GM23248 (cell line): ENCODE measurements at places on chromosomes 1 and 21.

DNA sequence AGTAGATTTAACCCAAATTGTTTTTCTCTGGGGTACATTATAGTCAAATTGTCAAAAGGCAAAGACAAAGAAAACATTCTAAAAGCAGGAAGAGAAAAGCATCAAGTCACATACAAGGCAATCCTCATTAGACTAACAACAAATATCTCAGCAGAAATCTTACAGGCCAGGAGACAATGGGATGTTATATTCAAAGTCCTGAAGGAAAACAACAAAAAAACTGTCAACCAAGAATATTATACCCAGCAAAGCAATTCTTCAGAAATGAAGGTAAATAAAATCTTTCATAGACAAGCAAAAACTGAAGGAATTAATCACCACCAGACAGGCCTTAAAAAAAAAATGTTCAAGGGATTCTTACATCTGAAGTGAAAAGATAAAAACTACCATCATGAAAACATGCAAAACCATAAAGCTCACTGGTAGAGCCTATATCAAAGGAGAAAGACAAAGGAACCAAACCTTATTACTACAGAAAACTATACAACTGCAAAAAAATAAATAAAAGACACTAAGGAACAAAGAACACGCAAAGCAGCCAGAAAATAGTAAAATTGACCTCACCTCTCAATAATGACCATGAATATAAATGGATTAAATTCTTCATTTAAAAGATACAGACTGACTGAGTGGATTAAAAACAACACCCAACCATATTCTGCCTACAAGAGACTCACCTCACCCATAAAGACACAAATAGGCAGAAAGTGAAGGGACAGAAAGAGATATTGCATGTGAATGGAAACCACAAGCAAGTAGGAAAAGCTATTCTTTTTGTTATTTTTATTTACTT lies 113.8 kb upstream of the ZC3H11B start:
- H3K36me3 ChIP-seq, result no peaks in the 10 kb centered on the region
- no peak overlapping the region for H3K27ac ChIP-seq
- no peak for DNase-seq
- H3K4me3 ChIP-seq, result no peak overlapping the region
- H3K27me3 ChIP-seq, result no peaks in the 10 kb centered on the region
- no peaks in the 10 kb centered on the region for H3K4me1 ChIP-seq

DNA sequence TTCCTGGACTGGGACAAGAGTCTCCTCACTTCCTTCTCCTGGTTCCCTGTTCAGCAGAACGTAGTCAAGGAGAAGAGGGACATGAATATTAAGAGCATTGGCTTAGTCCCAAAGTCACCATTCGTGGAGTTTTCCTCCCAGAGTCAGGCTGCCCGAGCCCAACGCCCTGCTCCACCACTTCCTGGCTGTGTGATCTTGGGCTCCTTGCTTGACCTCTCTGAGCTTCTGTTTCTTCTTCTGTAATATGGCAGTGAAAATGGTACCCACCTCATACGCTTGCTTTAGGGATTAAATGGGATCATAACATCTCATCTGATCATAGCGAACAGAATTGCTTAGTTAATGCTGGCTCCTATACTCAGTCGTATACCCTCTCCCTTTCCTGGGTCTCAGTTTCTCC lies 12.0 kb upstream of the CASZ1 start:
- H3K4me1 ChIP-seq, result no peaks in the 10 kb centered on the region
- no peak for DNase-seq
- H3K4me3 ChIP-seq, result no peak overlapping the region

DNA sequence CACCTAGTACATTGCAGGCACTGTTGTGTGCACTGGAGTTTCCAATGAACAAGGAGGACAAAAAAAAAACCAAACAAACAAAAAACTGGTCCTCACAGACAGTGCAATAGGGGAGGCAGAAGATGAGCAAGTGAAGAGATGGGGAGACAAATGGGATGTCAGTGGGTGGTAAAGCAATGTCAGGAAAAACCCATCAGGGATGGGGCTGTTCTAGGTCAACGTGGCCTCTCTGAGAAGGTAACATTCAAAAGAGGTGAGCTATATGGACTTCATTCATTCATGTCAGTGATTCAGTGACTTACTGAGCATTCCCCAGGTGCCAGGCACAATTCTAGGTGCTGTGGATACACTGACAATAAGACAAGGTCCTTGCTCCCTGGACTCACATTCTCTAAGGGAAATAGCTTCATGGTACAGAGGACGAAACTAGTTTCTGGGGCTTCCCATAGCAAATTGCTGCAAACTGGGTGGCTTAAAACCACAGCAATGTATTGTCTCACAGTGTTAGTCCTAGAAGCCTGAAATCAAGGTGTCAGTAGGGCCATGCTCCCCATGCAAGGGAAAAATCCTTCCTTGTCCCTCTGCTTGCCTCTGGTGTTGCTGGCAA lies 140.5 kb upstream of the KLHDC7A start:
- H3K4me1 ChIP-seq, result no peaks in the 10 kb centered on the region
- H3K36me3 ChIP-seq, result no peaks in the 10 kb centered on the region
- DNase-seq, result no peak
- H3K27me3 ChIP-seq, result no peaks in the 10 kb centered on the region
- no peak overlapping the region for H3K4me3 ChIP-seq
- H3K27ac ChIP-seq, result no peak overlapping the region

- H3K27me3 ChIP-seq, result peaks cover 4% of the 10 kb centered on the region; the same call in 1 of the 2 replicates
- DNase-seq, result no peak
- no peak overlapping the region for H3K4me3 ChIP-seq
Measured at GRCh38 chr21:42771503-42771805, 107.9 kb downstream of the WDR4 start.

DNA sequence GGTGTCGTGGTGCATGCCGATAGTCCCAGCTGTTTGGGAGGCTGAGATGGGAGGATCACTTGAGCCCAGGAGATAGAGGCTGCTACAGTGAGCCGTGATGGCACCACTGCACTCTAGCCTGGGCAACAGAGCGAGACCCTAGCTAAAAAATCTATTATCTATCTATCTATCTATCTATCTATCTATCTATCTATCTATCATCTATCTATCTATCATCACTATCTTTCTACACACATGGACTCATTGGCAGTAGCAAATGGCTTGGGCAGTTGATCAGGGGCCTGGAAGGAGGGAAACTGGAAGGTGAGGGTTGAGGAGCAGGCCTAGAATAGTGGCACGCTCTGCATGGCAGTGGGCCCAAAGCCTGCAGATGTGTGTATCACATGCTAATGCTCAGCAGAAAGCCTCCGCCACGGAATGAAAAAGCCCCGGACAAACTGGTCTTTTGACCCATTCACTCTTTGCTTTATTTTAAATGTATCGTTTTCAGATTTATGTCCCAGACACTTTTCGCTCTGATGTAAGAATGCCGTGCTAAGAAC lies 7.3 kb upstream of the HUNK start:
- no peaks in the 10 kb centered on the region for H3K4me1 ChIP-seq
- no peaks in the 10 kb centered on the region for H3K36me3 ChIP-seq
- no peak overlapping the region for H3K27ac ChIP-seq

- no peak overlapping the region for H3K27ac ChIP-seq
- no peak overlapping the region for H3K4me3 ChIP-seq
- H3K36me3 ChIP-seq, result no peaks in the 10 kb centered on the region; the same call in 1 of the 2 replicates
- no peak for DNase-seq
Measured at GRCh38 chr1:113608399-113608798, 150.9 kb downstream of the PHTF1 start.

DNA sequence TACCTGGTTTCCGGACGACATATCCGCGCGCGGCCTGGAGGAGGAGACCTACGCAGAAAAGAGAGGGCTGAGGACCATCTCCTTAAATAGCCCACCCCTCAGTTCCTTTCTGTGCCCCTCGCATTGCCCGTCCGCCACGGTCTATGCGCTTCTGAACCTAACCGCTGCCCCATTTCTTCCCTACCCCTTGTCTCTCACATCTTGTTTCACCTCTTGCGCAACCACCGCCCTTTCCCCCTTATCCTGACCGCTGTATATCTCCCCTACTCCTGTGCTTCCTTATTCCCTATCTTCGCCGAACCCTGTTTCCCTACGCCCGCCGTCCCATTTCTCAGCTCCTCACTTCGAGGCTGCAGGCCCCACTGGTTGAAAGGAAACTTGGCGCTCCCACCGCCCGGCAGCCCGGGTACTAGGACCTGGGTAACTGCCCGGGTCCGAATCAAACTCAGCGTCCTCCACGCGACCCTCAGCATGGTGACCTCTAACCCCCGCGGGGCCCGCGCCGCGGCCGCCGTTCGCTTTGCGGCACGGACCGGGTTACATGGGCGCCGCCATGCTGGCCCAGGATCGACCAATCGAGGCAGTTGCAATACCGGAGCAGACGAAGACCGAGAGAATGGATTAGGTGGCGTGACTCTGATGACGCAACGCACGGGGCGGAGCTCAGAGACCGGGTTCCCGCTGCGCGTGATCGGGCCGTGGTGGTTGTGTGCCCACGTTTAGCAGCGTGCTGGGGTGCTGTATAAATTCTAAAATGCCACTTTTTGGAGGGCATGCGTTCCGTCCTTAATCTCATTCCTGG lies at the start of gene MRPS15:
Gene MRPS15, minus strand, starts transcription at position 582 of the 802 bp plus-strand sequence. Its CDS starts 109 bp downstream, at position 473.
- H3K27me3 ChIP-seq, result no peaks in the 10 kb centered on the region
- DNase-seq, result peak; percentile 98
- H3K4me1 ChIP-seq, result peaks cover 9% of the 10 kb centered on the region

- H3K4me1 ChIP-seq, result no peaks in the 10 kb centered on the region
- H3K27me3 ChIP-seq, result 0 out of 2 replicates have a peak, but pooled peaks cover 10% of the 10 kb centered on the region
- H3K27ac ChIP-seq, result no peak overlapping the region
- no peaks in the 10 kb centered on the region for H3K36me3 ChIP-seq
Measured at GRCh38 chr1:117605164-117605773, 579 bp upstream of the TENT5C start.

DNA sequence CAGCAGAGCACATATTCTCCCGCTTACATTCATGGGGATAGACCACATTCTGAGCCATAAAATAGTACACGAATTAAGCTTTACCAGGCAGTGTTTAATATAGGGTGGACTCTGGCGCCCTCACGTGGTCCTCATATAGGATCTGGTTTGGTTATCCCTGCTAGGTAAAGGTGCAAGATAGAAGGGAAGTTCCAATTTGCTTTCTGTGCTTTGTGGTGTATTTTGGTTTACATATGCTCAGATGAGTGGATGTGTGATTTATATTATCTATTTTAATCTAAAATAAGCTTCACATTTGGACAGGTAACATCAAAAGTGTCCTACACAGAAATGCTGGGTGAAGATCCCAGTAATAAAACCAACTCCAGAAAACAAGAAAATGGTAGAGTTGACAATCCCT lies 3.6 kb downstream of the CR1 start:
- H3K27me3 ChIP-seq, result peaks cover 55% of the 10 kb centered on the region
- no peaks in the 10 kb centered on the region for H3K36me3 ChIP-seq

DNA sequence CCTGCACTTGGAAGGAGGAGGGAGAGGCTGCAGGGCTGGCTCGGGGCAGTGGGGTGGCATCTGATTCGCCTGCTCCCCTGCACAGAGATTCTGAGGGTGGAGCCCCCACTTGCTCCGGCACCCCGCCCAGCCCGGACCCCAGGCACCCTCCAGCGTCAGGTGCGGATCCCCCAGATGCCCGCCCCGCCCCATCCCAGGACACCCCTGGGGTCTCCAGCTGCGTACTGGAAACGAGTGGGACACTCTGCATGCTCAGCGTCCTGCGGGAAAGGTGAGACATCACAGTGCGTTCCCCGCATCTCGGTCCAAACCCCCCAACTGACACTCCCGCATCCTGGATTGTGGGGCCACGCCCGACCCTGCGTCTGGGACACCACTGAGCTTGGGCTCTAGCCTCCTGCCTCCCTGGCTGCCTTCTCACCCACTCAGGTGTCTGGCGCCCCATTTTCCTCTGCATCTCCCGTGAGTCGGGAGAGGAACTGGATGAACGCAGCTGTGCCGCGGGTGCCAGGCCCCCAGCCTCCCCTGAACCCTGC lies 7.9 kb downstream of the ADAMTSL4 start:
- H3K36me3 ChIP-seq, result 0 out of 2 replicates have a peak, but pooled peaks cover 3% of the 10 kb centered on the region
- no peak overlapping the region for H3K27ac ChIP-seq
- H3K27me3 ChIP-seq, result no peaks in the 10 kb centered on the region
- H3K4me3 ChIP-seq, result no peak overlapping the region
- H3K4me1 ChIP-seq, result peaks cover 18% of the 10 kb centered on the region

DNA sequence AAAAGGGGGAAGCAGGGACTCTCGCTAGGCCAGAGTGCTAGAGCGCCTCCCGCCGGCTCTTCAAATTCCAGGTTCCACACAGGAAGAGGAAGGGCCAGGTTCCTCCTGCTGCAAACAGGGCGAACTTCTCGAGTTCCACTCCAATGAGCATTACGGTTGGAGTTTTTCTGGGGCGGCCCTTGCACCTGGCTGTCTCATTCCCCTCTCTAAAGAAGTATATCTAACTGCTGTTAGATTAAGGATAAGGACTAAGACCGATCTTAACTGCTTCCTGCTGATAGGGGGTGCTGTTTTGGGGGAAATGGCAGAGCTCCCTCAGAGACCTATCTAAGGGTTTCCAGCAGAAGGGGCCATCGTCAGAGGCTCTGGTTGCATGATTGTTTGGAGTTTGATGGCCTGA lies 138.0 kb downstream of the RABGAP1L start:
- H3K27me3 ChIP-seq, result no peaks in the 10 kb centered on the region
- H3K36me3 ChIP-seq, result no peaks in the 10 kb centered on the region
- no peaks in the 10 kb centered on the region for H3K4me1 ChIP-seq
- H3K27ac ChIP-seq, result no peak overlapping the region
- H3K4me3 ChIP-seq, result no peak overlapping the region

GRCh38 chr1:220182656-220183055 lies 88.7 kb downstream of the IARS2 start:
- H3K4me3 ChIP-seq, result no peak overlapping the region
- no peaks in the 10 kb centered on the region for H3K27me3 ChIP-seq
- H3K4me1 ChIP-seq, result 0 out of 2 replicates have a peak, but pooled peaks cover 9% of the 10 kb centered on the region
- peaks cover 32% of the 10 kb centered on the region for H3K36me3 ChIP-seq

DNA sequence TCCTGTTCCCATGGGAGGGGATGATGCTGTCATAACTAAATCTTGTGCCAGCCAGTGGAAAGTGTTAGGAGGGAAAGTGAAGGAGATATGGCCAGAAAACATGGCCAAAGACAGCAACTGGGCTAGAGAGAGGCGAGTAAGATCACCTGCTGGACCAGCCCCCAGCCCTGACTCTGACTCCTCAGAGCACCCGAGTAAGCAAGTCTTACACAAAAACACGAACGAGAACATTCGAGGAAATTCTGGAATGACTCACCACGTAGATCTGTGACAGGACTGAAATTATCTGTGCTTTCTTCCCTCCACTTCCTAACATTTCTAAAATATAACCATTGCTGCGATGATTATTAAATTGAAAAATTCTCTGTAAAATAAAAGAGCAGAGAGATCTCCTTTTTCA lies 9.2 kb downstream of the ZNF496 start:
- no peak overlapping the region for H3K4me3 ChIP-seq
- no peak for DNase-seq
- H3K27me3 ChIP-seq, result no peaks in the 10 kb centered on the region
- H3K36me3 ChIP-seq, result peaks cover 41% of the 10 kb centered on the region
- H3K4me1 ChIP-seq, result no peaks in the 10 kb centered on the region
- no peak overlapping the region for H3K27ac ChIP-seq

GRCh38 chr1:229408458-229409037 lies 25.3 kb downstream of the ACTA1 start:
- H3K4me3 ChIP-seq, result no peak overlapping the region
- peaks cover 8% of the 10 kb centered on the region for H3K4me1 ChIP-seq
- no peaks in the 10 kb centered on the region for H3K36me3 ChIP-seq
- no peak overlapping the region for H3K27ac ChIP-seq
- H3K27me3 ChIP-seq, result peaks cover 53% of the 10 kb centered on the region

GRCh38 chr1:34529935-34530859 lies 224.7 kb upstream of the GJB5 start:
- H3K4me3 ChIP-seq, result no peak overlapping the region
- H3K27ac ChIP-seq, result no peak overlapping the region
- H3K4me1 ChIP-seq, result no peaks in the 10 kb centered on the region
- no peaks in the 10 kb centered on the region for H3K36me3 ChIP-seq
